ENCODE measurements at places on chromosomes 13 and 19.

- no peak for DNase-seq
These were observed 1.7 kb upstream of the KLK12 start for GRCh38 chr19:51036519-51036918.

DNA sequence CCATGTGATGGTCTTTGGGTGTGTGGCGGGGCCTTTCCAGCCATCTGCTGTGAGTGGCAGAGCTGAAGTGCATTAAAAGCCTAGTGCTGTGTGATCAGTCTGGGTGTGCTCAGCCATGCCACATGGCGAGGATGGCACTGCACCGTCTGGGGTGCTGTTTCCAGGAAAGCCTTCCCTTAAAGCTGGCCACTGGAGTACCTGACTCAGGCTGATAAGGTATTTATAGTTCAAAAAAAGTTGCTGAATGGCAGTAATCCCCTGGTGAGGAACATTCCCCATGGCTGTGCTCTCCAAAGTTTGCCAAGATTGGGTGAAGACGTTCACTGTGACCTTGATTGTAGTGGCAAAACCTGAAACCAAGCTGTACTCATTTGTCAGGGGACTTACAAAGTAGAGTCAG is 6.0 kb downstream of the GPI start:
- no peak for DNase-seq

GRCh38 chr19:42074513-42075363 is 1.2 kb upstream of the ZNF574 start:
- DNase-seq: no peak

DNA sequence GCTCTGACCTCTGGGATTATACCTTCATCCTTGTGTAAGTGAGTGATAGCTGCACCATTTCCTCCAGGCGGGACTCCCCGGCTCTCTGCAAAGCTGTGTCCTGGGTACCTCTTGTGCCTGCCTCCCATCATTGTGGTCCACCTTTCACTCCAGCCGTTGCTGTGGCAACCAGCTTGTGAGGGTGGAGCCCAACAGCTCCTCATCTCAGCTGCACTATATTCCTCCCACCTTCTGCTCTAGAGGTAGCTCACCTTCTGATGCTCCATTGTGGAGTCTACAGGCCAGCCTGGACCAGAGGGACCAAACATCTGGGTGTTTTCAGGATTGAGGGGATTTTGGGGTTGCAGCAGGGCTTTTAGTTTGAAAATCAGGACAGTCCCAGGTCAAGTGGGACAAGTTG is 708.2 kb downstream of the UQCRFS1 start:
- no peak for DNase-seq

DNA sequence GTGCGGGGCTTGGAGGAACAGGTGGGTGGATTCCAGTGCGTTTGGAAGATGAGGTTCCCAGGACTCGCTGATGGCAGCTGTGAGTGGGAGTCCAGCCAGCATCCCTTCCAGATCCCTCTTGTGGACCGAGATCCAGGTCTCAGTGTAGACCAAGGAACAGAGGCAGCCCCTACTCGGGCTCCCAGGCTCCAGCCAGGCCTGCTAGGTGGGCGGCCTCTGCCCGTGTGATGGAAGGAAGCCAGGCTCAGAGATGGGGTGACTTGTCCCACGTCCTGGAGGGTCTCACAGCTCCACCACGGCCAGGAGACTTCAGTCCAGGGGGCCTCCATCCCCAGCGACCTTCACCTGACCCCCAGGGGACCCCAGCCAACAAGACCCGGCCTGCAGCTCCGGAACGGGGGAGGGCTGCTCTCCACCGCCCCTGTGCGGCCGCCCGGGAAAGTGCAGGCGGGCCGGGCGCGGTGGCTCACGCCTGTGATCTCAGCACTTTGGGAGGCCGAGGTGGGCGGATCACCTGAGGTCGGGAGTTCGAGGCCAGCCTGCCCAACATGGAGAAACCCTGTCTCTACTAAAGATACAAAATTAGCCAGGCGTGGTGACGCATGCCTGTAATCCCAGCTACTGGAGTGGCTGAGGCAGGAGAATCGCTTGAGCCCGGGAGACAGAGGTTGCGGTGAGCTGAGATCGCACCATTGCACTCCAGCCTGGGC is 729 bp upstream of the MADCAM1 start:
- no peak for DNase-seq

GRCh38 chr13:79648191-79648590 is 167.2 kb downstream of the NDFIP2 start:
- DNase-seq: no peak

DNA sequence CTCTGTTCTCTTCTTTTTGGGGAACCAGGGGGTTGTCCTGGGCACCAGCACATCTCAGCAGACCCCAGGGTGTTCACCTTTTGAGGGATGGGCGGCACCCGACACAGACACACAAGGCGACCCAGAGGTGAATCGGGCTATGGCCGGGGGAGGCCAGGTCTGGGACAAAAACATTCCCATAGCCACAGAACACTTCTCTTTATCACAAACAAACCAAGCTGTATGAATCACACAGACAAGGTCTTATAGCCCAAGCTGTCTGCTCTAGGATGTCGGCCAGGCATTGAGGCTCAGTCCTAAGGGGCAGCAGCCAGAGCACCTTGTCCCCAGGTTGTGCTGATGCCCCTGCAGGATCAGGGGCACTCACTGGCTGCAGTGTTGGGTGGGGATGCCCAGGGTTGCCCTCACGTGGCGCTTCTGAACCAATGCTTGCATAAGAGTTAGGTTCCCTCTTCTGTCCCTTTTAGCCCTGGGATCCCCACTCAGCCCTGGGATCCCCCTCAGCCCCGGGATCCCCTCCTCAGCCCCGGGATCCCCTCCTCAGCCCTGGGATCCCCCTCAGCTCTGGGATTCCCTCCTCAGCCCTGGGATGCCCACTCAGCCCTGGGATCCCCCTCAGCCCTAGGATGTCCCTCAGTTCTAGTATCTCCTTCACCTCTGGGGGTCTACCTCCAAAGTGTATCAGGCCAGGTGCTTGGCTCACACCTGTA is 26.9 kb downstream of the MAU2 start:
- no peak for DNase-seq

DNA sequence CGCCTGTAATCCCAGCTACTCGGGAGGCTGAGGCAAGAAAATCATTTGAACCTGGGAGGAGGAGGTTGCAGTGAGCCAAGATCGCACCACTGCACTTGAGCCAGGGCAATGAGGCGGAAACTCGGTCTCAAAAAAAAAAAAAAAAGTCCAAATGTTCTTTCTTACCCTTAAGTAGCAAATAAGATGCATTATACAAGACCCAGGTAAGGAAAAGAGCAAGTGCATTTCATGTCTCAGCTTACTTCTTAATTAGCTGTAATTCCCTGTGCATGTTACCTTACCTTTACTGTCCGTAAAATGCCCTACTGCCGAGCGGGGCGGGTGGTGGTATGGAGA is 3.8 kb upstream of the ZNF681 start:
- DNase-seq: no peak

GRCh38 chr13:72889495-72889894 is 107.6 kb downstream of the PIBF1 start:
- DNase-seq: no peak

DNA sequence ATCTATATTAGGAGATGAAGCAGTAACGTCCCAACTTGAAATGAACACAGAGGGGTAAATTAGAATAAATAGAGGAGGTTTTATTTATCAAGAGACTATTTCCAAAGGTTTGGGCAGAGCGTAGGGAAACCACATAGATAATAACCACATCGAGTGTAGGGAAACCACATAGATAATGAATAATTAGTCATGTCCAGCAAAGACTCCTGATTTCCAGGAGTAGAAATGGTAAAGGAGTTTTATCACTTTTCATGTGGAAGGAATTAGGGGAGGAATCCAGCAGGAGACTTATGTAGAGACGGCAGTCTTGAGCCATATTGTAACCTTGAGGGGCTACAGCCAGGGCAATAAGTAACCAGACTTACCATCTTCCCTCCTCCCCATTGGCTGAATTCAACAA is 136.3 kb upstream of the CSNK1A1L start:
- DNase-seq: no peak

- DNase-seq: no peak
These were observed 21.5 kb upstream of the GARRE1 start for GRCh38 chr19:34232566-34233481.

Data from cortex of kidney (tissue), 1 donor.